Right cardiac atrium (tissue), 5 donors: ENCODE measurements at places on chromosomes 12 and 14. TPM values are rescaled to one million over a fixed set of nuclear protein-coding genes. Genes with fewer than 3 reads are reported as not detected.

The CACNA2D4 gene
- total RNA-seq = 1.4 TPM

- DNase-seq = no peak
Observed at GRCh38 chr12:9198012-9198411, 10.2 kb downstream of the PZP start.

DNA sequence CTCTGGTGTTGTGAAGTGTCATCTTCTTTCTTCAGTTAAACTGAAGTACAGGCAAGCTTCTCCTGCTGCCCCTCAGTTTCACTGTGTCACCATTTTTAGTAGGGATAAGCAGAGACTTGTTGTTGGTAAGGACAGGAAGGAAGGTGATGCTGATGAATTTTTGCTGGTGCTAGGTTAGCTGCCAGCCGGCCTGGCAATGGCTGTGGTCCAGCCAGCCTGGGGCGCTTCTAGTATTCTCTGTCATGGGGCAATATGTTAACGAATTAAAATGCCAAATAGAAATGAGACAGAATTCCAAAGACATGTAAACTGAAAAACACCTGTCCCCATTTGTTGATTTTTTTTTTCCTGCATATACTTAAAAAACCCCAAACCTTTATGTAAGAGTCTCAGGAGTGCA lies 602.9 kb downstream of the DIO2 start:
- DNase-seq = no peak

The TDRD9 gene
- 8.8 TPM for total RNA-seq

The PUS1 gene
- total RNA-seq = 7.2 TPM

- DNase-seq = peak; percentile 77
Observed at GRCh38 chr12:51270067-51270950, at the start of gene SMAGP. Gene SMAGP (minus strand): TSS chr12:51270415. CDS start chr12:51269278, 1,137 bp downstream.

DNA sequence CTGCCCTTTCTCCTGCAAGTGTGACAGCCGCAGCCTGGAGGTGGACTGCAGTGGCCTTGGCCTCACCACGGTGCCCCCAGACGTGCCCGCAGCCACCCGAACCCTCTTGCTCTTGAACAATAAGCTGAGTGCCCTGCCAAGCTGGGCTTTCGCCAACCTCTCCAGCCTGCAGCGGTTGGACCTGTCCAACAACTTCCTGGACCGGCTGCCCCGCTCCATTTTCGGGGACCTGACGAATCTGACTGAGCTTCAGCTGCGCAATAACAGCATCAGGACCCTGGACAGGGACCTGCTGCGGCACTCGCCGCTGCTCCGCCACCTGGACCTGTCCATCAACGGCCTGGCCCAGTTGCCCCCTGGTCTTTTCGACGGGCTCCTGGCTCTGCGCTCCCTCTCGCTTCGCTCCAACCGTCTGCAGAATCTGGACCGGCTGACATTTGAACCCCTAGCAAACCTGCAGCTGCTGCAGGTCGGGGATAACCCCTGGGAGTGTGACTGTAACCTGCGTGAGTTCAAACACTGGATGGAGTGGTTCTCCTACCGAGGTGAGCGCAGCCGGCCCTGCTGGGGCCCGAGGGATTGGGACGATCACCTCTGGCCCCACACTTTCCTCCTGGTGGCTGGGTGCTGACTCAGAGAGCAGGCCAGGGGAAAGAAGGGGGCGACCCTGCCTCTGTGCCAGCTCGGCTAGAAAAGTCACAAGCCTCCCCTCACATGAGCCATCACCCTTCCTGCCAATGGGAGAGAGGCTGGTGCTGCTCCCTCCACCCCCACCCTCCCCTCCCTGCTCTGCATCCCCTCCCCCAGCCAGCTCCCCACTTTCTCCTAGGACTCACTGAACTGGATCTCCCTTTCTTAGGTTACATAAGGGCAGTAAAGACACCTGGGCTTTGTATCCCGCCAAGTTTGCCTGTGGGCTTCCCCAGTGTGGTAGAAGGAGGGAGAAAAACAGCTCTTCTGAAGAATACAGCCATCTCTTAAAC lies 10.9 kb downstream of the LRTM2 start:
- peak; percentile 55 for DNase-seq

DNA sequence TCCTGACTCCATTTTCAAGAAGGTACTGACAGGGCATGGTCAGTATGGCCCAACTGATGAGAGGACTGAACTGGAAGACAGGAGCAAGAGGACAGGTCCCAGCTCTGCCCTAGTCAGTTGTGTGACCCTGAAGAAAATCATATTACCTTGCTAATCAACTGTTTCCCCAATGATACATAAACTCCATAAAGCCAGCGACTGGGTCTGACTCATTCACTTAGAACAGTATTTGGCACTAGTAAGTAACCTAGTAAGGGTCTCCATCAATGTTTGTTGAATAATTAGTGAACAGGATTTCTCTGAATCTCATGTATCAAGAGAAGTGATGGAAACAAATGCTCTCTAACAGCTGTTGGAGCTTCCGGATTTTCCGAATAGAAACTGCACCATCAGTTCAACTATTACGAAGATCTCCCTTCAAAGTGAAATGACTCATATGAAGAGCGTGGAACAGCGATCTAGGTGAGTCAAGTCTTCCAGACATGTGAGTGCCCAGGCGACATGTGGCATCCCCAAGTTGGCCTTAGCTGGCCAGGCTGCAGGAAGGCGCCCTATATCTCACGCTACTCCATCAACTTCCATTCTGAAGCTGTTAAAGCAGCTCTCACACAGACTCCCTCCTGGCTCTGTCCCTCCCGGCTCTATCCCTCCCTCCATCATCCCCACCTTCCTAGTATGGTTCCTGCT lies 94.5 kb downstream of the TTC7B start:
- no peak for DNase-seq

GRCh38 chr12:91413581-91414546 lies 231.2 kb upstream of the DCN start:
- no peak for DNase-seq

- DNase-seq = no peak
Observed at GRCh38 chr12:109294286-109294796, 14.7 kb downstream of the FOXN4 start.

DNA sequence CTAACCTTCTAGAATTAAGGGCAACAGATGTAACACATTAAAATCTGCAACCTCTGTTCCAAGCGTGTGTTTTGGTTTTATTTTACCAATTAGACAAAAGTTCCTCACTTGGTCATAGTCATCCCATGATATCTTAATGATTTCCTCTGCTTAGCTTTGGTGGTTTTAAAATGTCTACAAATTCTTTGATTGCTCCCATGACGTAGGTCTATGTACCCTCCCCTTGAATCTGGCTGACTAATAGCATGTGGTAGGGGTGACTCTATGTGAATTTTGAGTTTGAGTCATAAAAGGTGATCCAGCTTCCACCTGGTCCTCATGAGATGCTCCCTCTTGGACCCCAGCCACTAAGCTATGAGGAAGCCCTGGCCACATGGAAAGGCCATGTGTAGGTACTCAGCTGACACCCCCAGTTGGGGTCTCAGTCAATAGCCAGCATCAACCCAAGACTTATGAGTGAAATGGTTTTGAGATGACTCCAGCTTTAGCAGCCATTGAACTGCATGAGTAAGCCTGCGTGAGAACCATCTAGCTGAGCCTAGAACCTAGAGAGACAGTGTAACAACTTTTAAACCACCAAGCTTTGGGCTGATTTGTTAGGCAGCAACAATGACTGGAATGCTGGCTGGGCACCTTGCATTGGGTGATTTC lies 247.1 kb downstream of the MSRB3 start:
- no peak for DNase-seq

The PAPLN gene
- 8.4 TPM for total RNA-seq

The PLBD1 gene
- 24.1 TPM for total RNA-seq

The LRRC9 gene
- not detected for total RNA-seq

DNA sequence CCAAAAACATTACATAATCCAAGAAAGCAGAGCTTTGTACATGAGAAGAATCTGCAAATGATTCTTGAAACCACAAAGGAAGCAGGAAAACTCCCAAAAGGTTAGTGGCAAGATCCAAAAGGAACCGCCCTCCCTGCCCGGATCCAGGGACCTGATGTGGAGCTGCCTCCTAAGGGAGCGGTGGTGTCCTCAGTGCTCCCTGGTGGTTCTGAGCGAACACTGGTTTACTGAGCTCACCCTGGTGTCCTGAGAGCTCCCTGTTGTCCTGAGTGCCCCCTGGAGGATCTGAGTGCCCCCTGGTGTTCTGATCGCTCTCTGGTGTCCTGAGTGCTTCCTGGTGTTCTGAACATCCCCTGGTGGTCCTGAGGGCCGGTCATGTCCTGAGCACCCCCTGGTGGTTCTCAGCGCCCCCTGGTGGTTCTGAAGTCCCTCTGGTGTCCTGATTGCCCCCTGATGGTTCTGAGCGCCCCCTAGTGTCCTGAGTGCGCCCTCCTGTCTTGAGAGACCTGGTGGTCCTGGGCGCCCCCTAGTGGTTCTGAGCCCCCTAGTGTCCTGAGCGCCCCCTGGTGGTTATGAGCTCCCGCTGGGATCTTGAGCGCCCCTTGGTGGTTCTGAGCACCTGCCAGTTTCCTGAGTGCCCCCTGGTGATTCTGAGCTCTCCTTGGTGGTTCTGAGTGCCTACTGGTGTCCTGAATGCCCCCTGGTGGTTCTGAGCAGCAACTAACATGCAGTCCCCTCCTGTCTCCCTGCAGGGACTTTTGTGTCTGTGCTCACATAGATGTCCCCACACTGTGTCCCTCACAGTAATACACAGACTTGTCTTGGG lies 891.1 kb downstream of the TMEM121 start:
- DNase-seq = peak; percentile 79

The NXPH4 gene
- total RNA-seq = 0.11 TPM

GRCh38 chr12:130788515-130788914 lies 50.5 kb downstream of the STX2 start:
- DNase-seq = no peak

DNA sequence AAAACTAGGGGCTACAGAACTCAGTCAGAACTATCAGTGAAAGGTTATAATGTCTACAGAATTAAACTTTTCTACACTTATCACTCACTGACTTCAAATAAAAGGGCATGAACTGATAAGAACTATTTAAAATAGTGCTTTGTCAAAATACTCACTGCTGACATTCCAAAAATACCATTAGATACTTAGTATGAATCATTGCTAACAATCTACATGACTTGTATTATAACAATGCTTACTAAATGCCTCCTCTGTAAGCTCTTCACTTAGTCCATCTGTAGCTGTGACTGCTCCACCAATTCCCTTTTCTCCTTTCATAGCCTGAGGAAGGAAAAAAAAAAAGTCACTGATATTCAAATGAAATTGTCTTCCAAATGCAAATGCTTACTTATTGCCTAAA lies 17.0 kb downstream of the NFYB start:
- DNase-seq = no peak

The DIO2 gene
- 1.6 TPM for total RNA-seq

GRCh38 chr14:56759094-56759493 lies 51.2 kb downstream of the OTX2 start:
- no peak for DNase-seq

The TMEM253 gene
- total RNA-seq = 0.28 TPM

GRCh38 chr12:108317308-108318234 lies 21.5 kb downstream of the CMKLR1 start:
- DNase-seq = no peak

DNA sequence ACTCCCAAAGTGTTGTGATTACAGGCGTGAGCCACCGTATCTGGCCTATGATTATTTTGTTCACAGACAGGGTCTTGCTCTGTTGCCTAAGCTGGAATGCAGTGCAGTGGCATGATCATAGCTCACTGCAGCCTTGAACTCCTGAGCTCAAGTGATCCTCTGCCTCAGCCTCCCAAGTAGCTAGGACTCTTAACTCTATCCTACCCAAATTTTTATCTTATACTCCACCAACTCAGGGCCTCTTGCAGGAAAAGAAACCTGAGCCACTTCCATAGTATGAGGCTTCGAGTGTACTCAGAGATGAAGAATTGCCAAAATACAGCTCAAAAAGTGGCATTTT lies 828 bp downstream of the MMAB start:
- no peak for DNase-seq

GRCh38 chr12:81231574-81232368 lies 153.9 kb downstream of the ACSS3 start:
- DNase-seq = peak; percentile 30

GRCh38 chr12:45214071-45214470 lies 1.8 kb upstream of the ANO6 start:
- no peak for DNase-seq

The PTPRB gene
- total RNA-seq = 51.8 TPM

DNA sequence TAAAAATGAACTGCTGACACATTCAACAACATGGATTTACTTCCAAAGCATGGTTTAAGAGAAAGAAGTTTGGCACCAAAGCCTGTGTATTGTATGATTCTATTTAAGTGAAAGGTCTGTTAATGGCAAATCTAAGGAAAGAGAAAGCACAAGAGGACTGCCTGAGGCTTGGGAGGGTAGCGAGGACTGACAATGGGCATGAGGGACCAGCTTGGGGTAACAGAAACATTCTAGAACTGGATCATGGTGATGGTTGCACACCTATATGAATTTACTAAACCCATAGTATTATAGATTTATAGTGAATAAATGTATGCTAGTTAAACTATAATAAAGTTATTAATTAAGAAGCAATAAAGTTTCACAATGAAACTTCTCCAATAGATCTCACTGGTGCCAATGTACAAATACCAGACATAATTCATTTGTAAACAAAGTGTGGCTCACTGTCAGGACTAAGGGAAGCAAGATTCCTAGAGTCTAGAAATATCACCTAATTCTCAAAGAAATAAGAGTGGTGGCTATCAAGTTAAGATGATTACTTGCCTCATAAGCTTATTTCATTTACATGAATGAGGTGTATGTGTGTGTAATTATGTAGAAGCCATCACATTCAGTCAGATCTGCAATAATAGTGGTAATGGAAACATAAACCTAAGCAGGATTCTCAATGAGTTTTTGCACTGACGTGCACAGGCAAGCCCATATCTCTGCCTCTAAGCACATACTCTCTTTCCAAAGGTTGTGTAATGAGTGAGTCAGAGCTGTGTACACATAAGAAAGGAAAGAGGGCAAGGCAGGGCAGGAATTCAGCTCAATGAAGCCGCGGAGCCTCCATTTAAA lies 353.4 kb downstream of the KCNH5 start:
- DNase-seq = peak; percentile 27

The GTF2H3 gene
- 12.5 TPM for total RNA-seq

GRCh38 chr14:68099495-68100045 lies 280.0 kb downstream of the RAD51B start:
- no peak for DNase-seq

The LIN7A gene
- 19.3 TPM for total RNA-seq

- no peak for DNase-seq
Observed at GRCh38 chr12:50720085-50720484, 43.8 kb upstream of the ATF1 start.

- peak; percentile 80 for DNase-seq
Observed at GRCh38 chr12:51886021-51886710, 1.7 kb upstream of the ANKRD33 start.

DNA sequence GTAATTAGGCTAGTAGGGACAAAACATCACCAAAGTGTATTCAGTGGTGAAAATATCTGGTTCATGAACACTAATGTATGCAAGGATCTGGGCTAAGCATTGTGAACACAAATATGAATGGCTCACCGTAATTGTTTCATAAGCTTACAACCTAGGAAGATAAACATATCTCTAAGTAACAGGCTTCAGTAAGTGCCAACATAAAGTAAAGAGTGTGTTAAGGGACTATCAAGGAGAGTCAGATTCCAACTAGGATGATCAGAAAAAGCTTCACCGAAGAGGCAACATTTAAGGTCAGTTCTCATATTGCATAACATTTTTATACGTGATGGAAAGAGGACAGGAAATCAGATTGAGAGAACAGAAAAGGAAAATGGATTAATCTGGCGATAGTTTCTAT lies 29.4 kb downstream of the ABCC9 start:
- no peak for DNase-seq

- no peak for DNase-seq
Observed at GRCh38 chr14:75247286-75247922, 31.2 kb upstream of the FOS start.

- no peak for DNase-seq
Observed at GRCh38 chr12:14970473-14970872, 2.4 kb upstream of the PDE6H start.

- no peak for DNase-seq
Observed at GRCh38 chr12:57476162-57476992, 3.3 kb downstream of the ARHGAP9 start.
